ENCODE measurements at places on chromosomes 12 and 14.

- no peak for DNase-seq
These were observed 5.1 kb downstream of the BCL7A start for GRCh38 chr12:122026706-122027333.

DNA sequence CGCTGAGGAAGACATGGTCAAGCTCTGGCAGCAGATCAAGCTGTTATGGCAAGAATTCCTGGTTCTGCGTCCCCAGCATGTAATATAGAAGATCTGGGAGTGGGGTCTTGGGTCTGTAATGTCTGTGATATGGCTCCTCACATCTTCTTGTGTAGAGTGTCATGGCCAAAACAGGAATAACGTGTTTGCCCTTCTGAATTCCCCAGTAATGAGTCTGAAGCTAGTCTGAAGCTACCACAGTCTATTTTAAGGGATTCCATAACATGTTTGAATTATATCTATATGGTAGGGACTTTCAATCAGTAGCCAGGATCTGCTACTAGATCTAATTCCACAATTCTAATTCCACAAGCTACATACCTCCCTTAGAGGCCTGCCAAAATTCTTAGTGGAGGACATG lies 31.4 kb upstream of the SOX5 start:
- DNase-seq: no peak

DNA sequence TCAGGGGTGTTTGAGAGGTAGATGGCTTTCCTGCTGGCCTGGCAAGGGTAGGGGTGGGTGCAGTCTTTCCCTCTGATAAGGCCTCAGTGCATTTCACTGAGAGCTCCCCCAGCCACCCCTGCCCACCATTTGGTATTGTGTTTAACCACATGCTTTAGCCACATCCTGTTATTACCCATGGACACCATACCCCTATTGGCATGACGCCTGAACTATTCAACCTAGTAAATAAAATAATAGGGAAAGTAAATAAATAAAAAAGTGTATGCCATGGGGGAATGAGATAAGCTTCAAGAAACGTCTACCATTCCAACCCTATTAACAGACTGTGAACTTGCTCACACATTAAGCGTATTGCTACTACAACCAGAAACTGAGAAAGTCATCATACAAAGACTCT lies 7.6 kb upstream of the LGR5 start:
- DNase-seq: no peak

GRCh38 chr12:38102197-38102596 lies 214.4 kb upstream of the ALG10B start:
- no peak for DNase-seq

DNA sequence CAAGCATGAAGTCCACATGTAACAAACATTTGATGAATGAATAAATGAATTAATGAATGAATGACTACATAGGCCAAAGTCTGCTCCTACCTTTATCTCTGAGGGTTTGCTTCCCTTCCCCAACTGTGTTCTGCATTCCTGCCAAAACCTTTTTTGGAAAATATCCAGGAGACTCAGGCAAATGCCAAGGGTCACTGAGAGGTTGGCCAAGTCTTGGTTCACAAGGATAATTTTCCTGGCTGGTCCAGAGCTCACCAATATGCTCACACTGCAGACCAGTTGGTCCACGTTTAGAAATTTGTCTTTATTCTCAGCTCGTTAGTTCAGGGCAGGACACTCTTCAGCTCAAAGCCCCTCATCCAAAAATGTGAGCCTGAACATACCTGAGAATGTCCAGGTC lies 10.2 kb downstream of the TMEM233 start:
- no peak for DNase-seq

Data from activated T-helper 1 cell treated with anti-CD3 and anti-CD28 coated beads, Interleukin-2, amount 50 U/mL, for 16 hours (primary cell).